ENCODE measurements at places on chromosomes 3 and 15.

DNA sequence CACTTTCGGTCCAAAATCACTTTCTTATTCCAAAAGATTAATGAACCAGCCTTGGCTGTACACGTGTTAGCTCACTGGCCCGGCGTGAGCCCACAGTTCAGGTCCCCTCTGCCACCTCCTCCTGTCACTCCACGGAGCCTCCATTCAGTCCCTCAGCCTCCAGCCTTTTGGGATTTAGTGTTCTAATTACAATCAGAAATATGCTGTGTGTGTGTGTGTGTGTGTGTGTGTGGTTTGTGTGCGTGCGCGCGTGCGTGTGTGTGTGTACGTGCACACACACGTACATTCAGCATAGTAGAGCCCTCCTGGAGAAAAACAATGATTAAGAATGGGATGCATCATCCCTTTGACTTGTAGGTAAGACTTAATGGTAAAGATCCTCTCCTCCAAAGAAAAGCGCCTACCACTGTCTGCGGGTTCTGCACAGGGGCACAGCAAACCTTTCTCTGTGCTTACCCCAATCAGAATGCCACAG lies 801 bp downstream of the CA12 start:
- DNase-seq, result no peak

- no peak for DNase-seq
These were observed 78.4 kb downstream of the CHL1 start for GRCh38 chr3:274927-275326.

DNA sequence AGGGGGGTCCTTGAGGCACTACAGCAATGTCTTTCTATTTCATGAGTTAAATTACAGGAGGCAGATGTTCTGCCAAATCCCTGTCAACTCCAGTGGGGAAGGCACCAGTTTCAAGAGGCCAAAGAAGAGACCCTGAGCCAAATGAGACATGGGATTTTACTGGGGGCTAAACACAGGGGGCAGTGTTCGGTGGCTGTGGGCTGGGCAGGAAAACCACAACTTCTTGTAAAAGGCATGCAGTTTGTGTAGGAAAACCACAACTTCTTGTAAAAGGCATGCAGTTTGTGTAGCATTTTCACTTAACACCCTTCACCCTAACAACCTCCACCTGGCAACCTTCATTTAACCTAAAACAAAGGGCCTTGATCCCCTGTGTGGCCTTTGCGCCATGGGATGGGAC lies 61.0 kb downstream of the POLR2M start:
- no peak for DNase-seq

DNA sequence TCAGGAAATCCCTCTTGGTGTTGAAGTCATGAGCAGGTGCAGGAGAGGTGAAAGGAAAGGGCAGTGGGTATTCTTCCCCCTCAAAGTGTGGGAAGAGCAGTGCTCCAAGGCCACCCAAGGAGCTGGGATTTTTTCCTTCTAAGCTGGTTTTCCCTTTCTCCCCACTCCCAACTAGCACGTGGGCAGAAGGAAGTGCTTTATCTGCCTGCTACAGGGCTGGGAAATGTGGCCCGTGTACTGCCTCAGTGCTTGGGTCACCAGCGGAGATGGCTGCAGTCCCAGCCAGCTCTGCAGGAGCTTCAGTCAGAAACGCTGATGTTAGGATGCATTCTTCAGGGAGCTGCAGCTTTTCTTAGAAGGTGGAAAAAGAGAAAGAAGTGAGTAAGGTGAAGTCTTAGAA lies 99.2 kb downstream of the CACNA1D start:
- DNase-seq, result no peak

DNA sequence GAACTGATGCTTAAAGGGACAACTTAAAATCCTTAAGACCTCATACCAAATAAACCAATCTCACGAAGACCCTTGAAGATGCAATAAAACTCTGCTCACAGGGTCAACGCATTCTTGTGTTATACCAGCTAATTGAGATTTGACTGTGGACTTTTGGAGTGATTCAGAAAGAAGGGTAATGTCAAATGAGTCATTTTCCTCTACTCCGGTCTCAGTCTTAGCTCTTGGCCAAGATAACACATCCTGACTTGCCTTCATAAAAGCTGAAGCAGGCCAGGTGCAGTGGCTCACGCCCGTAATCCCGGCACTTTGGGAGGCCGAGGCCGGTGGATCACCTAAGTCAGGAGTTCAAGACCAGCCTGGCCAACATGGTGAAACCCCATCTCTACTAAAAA lies 3.8 kb downstream of the PKM start:
- DNase-seq, result peak; percentile 35

DNA sequence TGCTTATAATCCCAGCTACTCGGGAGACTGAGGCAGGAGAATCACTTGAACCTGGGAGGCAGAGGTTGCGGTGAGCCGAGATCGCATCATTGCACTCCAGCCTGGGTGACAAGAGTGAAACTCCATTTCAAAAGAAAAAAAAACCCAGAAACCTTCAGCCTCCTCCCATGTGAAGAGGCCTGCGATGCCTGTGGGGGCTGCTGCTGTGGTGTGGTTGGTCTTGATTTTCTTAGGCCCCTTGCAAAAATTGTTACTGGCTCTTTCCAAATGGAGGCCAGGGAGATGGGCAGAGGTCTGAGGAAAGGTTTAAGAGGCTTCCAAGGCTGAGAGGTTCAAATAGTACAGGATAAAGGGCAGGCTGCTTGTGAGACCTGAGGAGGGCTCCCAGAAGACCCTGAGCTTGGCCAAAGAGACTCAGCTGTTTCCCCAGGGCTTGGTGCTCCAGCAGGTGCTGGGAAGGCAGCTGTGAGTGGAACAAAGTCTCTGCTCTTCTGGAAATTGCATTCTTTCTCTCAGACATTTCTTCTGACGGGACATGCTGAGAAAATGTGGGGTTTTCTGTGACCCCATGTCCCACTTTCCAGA lies 18.4 kb downstream of the GCSAM start:
- DNase-seq, result no peak

DNA sequence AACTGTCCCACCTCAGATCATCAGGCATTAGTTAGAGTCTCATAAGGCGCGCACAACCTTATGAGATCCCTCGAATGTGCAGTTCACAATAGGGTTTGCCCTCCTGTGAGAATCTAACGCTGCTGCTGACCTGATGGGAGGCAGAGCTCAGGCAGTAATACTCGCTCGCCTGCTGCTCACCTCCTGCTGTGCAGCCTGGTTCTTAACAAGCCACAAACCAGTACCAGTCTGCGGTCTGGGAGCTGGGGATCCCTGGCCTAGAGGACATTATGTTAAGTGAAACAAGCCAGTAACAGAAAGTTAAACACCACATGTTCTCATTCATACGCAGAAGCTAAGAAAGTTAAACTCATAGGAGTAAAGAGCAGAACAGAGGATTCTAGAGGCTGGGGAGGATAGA lies 47.0 kb downstream of the MAP3K13 start:
- no peak for DNase-seq

- DNase-seq, result no peak
These were observed 183.6 kb downstream of the MBNL1 start for GRCh38 chr3:152452318-152452717.
